ENCODE measurements at places on chromosomes 13 and 19. TPM values are rescaled to one million over a fixed set of nuclear protein-coding genes. Genes with fewer than 3 reads are reported as not detected.

DNA sequence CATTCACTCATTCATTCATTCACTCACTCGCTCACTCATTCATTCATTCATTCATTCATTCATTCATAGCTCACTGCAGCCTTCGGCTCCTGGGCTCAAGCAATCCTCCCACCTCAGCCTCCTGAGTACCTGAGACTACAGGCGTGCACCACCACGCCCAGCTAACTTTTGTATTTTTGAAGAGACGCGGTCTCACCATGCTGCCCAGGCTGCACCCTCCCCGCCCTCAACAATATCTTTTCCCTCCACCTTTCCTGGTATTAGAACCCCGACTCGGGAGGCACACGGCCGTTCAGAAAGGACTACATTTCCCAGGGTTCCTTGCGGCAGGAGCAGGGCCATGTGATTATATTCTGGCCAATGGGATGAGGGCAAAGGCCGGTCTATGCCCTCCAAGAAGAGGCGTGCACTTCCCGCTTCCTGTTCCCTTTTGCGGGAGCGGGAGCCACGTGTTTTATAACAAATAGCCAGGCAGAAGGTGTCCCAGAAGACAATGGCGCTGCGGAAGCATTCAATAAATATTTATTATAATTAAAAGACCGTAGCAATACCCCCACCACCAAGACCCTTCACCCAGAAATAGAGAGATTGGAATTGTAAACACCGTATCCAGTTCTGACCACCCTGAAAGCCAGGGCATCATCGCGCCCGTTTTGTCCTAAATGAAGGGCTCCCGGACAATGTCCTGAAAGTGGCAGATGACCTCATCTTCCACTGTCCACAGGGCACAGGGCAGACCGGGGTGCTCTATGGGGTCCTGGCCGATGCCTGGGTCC, 15.9 kb downstream of the TICAM1 start:
- peak; percentile 89 for DNase-seq

DNA sequence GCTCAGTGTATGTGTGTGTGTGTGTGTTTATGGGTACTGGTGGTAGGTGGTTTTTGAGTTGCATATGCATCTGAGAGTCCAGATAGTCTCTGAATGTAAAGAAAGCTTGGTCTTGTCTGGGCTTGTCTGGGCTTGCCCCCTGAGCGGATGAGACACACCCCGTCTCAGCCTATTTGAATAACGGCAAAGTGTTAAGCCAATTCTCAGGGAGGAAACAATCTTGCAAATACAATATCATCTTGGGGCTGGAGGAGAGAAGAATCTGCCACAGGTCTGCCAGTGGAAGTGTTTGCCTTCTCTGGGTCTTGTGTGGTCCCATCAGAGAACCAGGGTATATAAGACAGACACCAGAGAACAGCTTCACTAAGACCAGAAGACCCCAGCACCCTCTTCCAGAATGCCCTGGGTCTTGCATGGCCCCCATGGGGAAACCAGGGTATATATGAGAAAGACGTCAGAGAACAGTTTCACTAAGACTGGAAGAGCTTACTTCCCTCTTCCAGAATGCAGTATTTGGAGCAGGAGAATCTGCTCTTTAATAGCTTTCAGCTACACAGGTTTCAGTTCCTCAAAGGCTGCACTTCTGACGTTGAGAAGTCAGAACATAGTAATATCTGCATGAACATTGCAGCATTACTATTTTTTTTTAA, 13.3 kb downstream of the CD70 start:
- DNase-seq = no peak

DNA sequence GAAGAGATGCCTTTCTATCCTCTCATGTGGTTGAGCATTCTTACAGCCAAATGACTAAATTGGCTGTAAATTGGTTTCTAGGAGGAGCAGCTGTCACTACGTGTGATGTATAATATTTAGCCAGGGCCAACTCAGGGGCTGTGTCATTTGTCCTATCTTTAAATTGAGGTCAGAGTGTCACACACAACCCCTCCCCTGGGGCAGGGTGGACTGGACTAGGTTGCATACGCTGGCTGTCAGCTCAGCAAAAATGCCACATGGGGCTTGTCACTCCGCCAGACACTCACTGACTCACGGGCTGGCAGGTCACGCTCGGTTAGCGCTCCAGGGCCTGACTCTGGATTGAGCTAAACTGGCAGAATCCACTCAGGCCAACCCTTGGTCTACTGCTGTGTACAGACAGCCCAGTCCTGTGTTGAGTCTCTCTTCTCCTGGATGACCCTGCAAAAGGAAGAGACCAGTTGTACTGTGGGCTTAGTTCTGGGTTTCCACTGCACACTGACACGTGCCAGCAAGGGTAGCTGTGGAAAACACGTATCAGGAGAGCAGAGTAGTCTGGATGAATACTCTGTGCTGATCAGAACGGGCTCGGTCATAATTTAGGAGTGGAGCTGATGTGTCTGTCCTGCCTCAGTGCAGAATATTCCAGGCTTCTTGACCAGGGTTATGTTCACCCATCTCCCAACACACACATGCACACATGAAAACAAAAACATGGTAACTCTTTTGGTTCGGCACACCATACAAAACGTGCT, 29.1 kb downstream of the SHISA2 start:
- no peak for DNase-seq

GRCh38 chr19:4266253-4267000, 12.6 kb upstream of the SHD start:
- DNase-seq = no peak

Gene NLRP7
- not detected for polyA plus RNA-seq

Gene DMWD
- 57.6 TPM for polyA plus RNA-seq

- DNase-seq = no peak
Observed at GRCh38 chr13:28058866-28059613, 41.3 kb downstream of the FLT3 start.

DNA sequence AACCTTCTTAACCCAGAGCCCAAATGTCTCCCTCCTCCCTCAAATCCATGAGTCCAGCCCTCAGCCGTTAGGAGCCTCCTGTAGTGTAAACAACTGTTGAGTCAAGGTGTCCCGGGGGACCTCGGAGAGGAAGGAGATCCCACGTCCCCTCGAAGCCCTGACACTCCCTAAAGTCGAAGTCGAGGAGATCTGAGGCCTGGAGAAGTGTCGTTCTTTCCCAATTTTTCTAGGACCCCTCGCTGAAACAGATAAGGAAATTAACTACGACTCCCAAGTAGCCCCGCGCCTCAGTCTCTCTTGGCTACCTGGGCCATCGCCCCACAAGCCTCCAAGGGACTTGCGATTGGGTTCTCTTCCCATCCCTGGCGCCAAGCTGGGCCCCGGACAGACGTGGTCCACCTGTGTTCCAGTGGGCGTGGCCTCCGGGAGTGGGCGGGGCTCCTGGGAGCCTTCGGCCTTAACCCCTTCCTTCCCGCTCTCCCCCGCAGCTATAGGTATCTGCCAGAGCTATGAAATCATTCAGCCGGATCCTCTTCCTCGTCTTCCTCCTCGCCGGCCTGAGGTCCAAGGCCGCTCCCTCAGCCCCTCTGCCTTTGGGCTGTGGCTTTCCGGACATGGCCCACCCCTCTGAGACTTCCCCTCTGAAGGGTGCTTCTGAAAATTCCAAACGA, 869 bp downstream of the GFY start:
- DNase-seq = no peak

DNA sequence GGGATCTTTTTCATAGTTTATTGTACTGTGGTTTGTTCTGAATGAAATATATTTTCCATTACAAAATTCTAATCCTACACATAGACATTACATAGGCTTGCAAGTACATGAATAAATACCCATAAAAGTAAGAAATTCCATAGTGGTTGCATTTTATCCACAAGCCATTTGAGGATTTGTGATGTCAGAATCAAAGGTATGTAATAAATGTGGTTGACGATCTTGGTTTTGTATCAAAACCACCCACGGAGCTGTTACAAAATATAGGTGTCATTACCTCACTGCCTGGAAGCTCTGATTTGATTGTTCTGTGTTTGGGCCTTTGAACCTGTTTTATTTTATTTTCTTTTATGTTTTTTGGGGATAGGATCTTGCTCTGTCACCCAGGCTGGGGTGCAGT, 125.1 kb downstream of the NALCN start:
- DNase-seq = no peak

DNA sequence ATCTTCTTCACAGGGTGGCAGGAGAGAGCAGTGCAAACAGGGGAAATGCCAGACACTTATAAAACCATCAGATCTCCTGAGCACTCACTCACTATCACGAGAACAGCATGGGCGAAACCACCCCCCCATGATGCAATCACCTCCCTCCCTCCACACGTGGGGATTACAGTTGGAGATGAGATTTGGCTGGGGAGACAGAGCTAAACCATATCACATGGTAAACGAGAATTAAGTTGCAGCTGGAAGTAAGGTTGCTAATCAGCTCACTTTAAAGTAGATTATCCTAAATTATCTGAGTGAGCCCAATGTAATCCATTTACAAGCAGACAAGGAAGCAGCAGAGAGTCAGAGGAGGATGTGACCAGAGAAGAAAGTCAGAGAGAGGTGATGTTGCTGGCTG, 102.2 kb upstream of the IPO5 start:
- no peak for DNase-seq

DNA sequence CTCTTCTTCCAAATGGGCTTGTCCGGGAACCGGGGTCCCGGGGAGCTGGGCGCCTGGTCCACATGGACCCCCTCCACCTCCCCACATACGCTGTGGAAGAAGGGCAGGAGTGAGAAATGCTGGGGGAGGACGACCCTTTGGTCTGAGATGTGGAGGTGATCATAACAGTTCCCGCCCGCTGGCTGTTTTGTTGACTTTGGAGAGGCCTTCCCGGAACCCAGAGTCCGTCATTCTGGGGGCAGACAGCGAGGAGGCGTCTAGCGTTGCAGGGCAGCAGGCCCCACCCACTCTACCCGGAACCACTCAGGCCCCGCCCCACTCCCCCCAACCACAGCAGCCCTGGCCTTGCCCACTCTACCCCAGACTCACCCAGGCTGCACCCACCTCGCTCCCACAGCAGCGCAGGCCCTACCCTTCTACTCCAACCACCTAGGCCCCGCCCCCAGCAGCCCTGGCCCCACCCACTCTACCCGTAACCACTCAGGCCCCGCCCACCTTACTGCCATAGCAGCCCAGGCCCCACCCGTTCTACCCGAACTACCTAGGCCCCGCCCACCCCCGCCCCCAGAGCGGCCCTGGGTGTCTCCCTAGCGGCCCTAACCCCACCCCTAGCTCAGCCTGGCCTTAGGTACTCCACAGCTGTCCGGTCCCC, 7.1 kb downstream of the GPR108 start:
- DNase-seq = no peak

- DNase-seq = no peak
Observed at GRCh38 chr13:98835156-98835555, 82.7 kb upstream of the SLC15A1 start.

GRCh38 chr19:33193865-33194362, at the start of gene LRP3:
LRP3 (plus strand) TSS chr19:33194330; CDS start chr19:33194786, 456 bp downstream.
- peak; percentile 54 for DNase-seq

Gene MBD3L2
- polyA plus RNA-seq = not detected

- DNase-seq = peak; percentile 49
Observed at GRCh38 chr13:26867451-26868091, 107.0 kb upstream of the GPR12 start.

Gene BEST2
- polyA plus RNA-seq = 0.09 TPM

All from hindlimb muscle (tissue), 1 donor.